ENCODE measurements at places on chromosomes 1 and 21.

DNA sequence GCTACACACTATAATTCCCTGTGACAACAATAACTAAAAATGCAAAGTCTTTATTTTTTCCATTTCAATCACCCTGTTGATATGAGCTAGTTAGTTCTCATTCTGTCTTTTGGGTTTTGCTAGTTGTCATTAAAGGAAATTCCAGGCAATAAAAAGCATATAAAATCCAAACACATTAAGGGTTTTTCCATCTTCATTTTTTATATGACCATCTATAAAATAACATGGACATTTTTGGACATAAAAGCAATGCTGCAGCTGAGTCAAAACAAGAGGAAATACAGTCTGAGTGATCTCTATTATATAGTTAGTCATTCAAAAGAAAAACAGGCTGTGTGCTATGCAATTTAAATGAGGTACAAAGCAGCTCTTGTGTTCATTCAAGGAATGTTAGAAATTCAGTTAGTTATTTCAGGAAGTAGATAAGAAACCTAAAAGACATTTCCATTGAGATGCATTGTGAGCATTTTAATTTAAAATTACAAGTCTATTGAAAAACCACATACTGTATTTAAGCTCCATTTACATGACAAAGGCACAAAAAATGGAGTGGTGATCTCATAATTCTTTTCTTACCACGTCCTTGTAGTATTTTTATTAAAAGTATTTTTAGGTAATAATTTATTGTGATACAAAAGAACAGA is 67.3 kb upstream of the BCL10 start:
- DNase-seq = no peak

DNA sequence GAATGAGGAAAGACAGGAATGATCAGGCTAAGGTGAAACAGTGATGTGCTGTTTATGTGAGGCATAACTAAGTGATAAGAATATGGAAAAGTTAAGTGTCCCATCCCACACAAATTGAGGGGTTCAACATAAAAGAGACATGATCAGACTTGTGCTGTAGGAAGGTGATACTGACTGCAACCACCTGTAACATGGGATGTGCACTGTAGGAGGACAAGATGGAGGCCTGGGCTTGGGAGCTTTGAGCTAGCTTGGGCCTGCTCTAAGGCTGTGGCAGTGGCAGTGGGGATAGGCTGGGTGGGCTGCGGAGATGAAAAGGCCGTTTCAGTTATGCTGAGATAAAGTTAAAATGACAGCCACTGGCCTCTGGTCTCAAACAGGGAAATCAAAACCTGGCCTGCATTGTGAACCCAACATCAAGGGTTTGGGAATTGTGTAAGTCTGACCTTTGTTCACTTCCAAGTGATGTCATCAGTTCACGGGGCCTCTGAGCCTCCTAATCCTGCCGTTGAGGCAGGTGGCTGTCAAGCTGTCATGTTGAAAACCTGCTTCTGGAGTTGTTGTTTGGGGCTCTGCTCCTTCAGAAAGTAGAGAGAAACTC is 61.2 kb upstream of the TENT5C start:
- DNase-seq = no peak

- DNase-seq = no peak
Measured at GRCh38 chr1:56256153-56257000, 323.0 kb downstream of the PLPP3 start.

DNA sequence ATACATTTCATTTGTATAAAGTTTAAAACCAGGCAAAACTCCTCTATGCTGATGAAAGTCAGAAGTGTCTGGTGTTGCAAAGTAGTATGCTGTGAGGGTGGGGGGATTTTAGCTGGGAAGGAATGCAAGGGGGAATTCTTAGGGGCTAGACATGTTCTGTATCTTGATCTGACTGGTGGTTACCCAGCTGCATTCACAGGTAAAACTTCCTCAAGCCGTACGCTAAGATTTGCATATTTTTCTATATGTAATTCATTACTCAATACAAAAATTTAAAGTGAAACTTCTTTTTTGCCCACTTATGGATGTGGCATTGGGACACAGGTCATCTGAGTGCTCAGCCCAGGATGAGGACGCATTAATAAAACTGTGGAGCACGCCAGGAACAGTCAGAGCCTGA is 323.3 kb downstream of the PAPPA2 start:
- DNase-seq = no peak

GRCh38 chr1:2528966-2529783 is 888 bp downstream of the HES5 start:
- no peak for DNase-seq

GRCh38 chr1:228488125-228488817 is 1.1 kb downstream of the RNF187 start:
- no peak for DNase-seq

All from stimulated activated CD8-positive, alpha-beta memory T cell treated with anti-CD3 and anti-CD28 coated beads, Interleukin-4, amount 100 ng/mL, for 1 hour (primary cell).